ENCODE measurements at places on chromosomes 5 and 9. TPM values are rescaled to one million over a fixed set of nuclear protein-coding genes. Genes with fewer than 3 reads are reported as not detected.

Gene SNX2
- 81.4 TPM for total RNA-seq

Gene C9orf50
- total RNA-seq: 0.15 TPM

GRCh38 chr5:54469622-54470021 lies 14.1 kb downstream of the HSPB3 start:
- H3K27ac ChIP-seq: peak overlapping the region; percentile 80
- no peaks in the 10 kb centered on the region for H3K36me3 ChIP-seq
- DNase-seq: peak; percentile 18
- no peak overlapping the region for H3K4me3 ChIP-seq
- no peaks in the 10 kb centered on the region for H3K4me1 ChIP-seq

DNA sequence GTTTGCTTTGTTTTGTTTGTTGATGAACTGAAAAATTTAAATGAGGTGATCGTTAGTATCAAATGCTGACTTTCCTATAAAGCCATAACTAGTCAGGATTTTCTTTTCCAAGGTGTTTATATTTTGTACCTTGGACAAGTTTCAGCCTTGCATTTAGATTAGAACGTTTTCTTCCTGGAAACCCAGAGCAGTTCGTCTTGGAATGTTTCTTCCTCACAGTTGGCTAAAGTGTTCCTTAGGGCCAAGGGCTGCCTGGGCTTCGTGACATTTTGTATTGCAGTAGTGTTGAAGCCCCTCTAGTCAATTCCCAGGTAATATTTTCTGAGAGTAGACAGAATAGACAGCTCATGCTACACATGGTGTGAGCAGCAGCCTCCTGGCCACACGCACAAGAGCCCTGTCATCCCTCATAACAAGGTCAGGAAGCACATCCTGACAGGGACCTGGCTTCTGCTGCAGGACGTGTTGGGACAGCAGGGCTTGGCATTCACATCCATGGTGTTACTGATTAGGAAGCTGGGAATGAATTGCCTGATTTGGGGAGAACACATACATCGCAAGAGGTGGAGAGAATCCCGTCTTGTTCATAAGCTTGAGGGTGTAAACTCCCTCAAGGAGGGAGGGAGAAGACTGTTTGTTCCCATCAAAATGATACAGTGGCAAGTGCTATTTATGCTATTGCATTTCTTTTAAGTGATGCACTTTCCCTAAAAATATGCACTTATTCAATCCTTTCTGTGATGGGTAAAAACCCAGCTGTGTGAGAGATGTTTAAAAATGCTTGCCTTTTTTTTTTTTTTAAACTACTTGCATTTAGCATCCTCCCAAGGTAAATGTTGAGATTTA lies 31.7 kb downstream of the FUBP3 start:
- no peaks in the 10 kb centered on the region for H3K4me1 ChIP-seq
- no peak overlapping the region for H3K27ac ChIP-seq
- no peak for DNase-seq
- no peaks in the 10 kb centered on the region for H3K27me3 ChIP-seq

DNA sequence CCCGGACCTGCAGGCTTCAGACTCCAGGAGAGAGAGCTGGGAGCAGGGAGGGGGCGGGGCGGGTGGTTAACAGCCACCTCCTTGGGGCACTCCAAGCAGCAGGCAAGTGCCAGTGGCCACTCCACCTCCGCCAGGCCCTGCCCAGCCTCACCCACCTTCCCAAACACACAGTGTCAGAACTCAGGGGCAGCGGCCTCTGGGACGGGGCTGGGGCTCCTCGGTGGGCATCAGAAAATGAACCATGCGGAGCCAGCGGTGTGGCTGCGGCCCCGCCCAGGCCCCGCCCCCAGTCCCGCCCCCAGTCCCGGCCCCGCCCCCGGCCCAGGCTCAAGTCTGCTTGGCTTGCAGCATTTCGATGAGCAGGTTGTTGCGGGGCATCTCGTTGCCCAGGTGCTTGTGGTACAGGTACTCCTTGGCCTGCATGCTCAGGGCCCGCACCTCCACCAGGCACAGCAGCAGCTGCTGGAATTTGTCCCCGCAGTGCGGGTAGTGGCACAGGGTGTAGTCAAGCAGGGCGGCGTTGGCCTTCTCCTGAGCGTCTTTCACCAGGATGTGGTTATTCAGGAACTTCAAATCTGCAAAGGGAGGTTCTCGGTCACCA lies 24.7 kb downstream of the NR5A1 start:
- H3K4me1 ChIP-seq: peaks cover 5% of the 10 kb centered on the region
- H3K27ac ChIP-seq: no peak overlapping the region
- H3K27me3 ChIP-seq: peaks cover 18% of the 10 kb centered on the region
- H3K4me3 ChIP-seq: no peak overlapping the region
- no peak for DNase-seq

All from lung (tissue), 17 donors.